ENCODE measurements at places on chromosomes 3 and 15.
A peak's percentile ranks its signal among the peaks of the same experiment; 100 is the strongest.

- no peak for DNase-seq
These were observed 16.5 kb upstream of the GLCE start for GRCh38 chr15:69143756-69144436.

DNA sequence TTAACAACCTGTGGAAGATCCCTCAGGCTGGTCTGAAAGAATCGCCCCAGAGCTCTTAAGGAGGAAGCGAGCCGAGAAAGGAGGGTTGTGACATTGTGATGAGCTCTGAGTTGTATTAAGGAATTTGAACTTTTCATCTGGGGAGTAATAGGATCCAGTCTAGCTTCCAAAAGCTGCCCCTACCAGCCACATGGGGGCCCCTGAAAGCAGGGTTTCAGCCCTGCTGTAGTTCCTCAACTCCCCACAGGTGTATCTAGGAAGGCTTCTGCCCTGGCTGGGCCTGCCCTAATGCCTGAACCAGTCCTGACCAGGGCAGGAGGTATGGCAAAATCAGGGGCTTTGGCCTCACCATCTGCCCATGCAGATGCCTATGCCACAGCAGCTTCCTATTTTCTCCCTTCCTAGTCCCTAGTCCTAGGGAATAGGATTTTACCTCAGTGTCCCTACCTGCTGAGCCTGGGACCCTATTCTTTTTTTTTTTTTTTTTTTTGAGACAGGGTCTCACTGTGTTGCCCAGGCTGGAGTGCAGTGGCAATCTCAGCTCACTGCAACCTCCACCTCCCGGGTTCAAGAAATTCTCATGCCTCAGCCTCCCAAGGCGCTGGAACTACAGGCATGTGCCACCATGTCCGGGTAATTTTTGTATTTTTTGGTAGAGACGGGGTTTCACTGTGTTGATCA is 5.0 kb upstream of the AP3S2 start:
- peak; percentile 71 for DNase-seq

GRCh38 chr15:78067328-78068228 is 9.9 kb downstream of the TBC1D2B start:
- DNase-seq: no peak

DNA sequence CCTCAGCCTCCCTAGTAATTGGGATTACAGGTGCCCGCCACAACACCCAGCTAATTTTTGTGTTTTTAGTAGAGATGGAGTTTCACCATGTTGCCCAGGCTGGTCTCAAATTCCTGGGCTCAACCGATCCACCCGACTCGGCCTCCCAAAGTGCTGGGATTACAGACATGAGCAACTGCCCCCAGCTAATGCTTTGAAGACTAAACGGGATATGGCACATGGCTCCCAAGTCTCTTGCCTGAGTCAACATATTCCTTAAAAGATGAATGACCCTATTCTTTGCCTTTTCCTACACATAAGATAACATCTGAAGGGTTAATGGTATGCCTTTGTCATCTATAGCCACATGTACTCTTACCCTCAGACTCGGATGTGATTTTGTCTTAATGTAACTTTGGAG is 38.4 kb upstream of the NEDD4 start:
- no peak for DNase-seq

- no peak for DNase-seq
These were observed 28.4 kb downstream of the ANKRD28 start for GRCh38 chr3:15769256-15769915.
